ENCODE measurements at places on chromosomes 13 and 19.

DNA sequence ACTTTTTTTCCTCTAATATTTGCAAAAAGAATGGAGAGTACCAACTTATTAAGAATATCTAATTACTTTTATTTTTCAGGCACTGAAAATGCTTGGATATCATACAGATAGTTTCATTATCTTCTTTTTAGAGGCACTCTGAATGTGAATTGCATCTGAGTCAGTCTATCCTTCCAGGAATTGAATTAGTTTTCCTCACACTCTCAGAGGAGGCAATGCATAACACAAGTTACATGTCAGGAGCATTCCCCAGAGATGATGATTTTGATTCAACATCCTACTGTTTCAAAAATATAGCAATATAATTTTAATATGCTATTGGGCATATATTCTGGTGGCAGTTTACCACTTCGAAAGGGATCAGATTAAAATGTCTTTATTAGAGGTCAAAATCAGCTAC is 1315.4 kb downstream of the PCDH9 start:
- DNase-seq, result no peak

- DNase-seq, result no peak
Observed at GRCh38 chr13:100128838-100129237, 39.9 kb downstream of the PCCA start.

- no peak for DNase-seq
Observed at GRCh38 chr19:21133633-21134032, 8.2 kb upstream of the ZNF431 start.

- no peak for DNase-seq
Observed at GRCh38 chr19:38538386-38538785, 79.4 kb downstream of the MAP4K1 start.

GRCh38 chr19:15251749-15252397 is 19.6 kb upstream of the EPHX3 start:
- DNase-seq, result no peak

- peak; percentile 75 for DNase-seq
Observed at GRCh38 chr13:106570299-106570852, 2.4 kb upstream of the ARGLU1 start.

GRCh38 chr13:79081942-79082341 is 324.1 kb downstream of the RBM26 start:
- DNase-seq, result no peak

DNA sequence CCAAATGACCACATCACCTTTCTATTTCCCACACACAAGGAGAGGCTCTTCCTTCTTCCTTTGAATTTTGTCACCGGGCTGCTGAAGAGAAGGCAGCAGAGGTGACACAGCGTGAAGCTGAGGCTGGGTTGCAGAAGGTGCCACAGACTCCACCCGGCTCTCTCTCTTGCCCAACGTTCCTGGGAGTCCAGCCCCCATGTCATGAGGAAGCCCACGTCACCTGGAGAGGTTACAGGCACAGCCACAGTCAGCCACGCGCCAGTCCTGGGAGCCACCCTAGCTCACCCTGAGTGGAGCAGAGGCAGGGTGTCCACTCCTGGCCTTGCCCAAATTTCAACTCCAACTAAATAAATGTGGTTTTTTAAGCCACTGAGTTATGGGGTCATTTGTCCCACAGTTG is 4.8 kb upstream of the TMEM255B start:
- DNase-seq, result no peak

DNA sequence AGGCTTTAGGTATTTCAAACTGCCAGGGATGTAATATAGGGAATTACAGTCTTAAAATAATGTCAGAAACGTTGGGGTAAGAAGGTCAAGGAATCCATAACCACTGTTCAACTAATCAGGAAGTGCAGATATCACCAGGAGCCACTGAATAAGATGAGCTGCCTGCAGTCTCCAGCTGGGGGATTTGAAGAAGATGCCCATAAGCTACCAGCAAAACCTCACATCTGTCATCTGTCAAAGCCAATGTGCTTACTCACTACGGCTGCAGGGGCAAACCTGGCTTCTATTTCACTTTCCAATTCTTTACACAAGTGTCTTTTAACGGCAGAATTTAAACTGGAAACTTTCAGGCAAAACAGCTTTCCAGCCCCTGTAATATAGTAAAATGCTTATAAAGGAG is 1410.1 kb upstream of the ATXN8OS start:
- no peak for DNase-seq

GRCh38 chr13:39602277-39602613 is 748 bp downstream of the LHFPL6 start:
- DNase-seq, result no peak

DNA sequence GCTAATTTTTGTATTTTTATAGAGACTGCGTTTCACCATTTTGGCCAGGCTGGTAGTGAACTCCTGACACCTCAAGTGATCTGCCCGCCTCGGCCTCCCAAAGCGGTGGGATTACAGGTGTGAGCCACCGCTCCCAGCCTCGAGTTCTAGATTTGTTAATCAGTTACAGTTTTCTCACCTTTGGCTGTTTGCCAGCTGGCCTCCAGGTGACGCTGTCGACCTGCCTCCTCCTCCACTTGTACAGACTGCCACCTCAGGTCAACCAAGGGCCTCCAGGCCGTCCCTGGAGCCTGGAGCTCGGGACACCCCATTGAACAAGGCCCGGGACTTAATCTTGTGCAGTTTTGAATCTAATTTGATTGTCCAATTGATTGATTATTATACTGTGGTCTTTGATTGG is 45.5 kb downstream of the IER2 start:
- DNase-seq, result peak; percentile 69

- no peak for DNase-seq
Observed at GRCh38 chr19:33118643-33119042, 13.3 kb upstream of the WDR88 start.

All from stimulated activated CD4-positive, alpha-beta T cell treated with anti-CD3 and anti-CD28 coated beads, Interleukin-15, amount 100 ng/mL, for 24 hours (primary cell).